Activated naive CD4-positive, alpha-beta T cell treated with Interleukin-2 at 50 U/mL for 16 hours (primary cell): ENCODE measurements at places on chromosomes 11 and 22.

GRCh38 chr11:68449951-68450350, 10.6 kb upstream of the PPP6R3 start:
- DNase-seq: no peak

DNA sequence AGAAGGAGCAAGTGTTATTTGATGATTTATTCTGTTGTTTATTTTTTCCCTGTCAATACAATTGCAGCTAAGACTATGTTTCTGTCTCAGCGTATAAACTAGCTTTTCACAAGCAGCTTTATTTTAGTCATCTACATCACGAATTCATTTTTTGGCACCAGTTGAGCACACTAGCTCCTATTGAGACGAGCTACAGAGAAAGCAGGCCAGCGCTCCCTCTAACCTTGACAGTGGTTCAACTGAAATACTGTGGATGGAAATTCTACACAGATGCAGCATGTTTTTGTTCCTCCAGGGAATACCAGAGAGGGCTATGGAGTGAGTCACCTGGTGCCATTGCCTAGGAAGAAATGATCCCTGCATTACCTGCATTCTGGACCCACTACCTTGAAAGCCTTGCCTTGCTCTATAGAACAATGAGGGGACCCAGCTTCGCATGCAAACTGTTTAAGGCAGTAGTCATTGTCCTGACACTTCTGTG, 108.2 kb upstream of the ARHGAP42 start:
- no peak for DNase-seq

- no peak for DNase-seq
Observed at GRCh38 chr11:6988506-6988905, 31.6 kb downstream of the ZNF214 start.

GRCh38 chr11:114065094-114065493, 5.6 kb downstream of the ZBTB16 start:
- no peak for DNase-seq

GRCh38 chr22:17945156-17945887, 79.0 kb downstream of the MICAL3 start:
- DNase-seq: no peak

- DNase-seq: no peak
Observed at GRCh38 chr11:30346068-30346688, 23.3 kb downstream of the ARL14EP start.
